ENCODE measurements at places on chromosomes 11 and 22.

- DNase-seq, result no peak
Measured at GRCh38 chr11:27473017-27473406, 422 bp upstream of the LGR4 start.

- no peak for DNase-seq
Measured at GRCh38 chr11:76391021-76391420, 9.9 kb downstream of the GVQW3 start.

DNA sequence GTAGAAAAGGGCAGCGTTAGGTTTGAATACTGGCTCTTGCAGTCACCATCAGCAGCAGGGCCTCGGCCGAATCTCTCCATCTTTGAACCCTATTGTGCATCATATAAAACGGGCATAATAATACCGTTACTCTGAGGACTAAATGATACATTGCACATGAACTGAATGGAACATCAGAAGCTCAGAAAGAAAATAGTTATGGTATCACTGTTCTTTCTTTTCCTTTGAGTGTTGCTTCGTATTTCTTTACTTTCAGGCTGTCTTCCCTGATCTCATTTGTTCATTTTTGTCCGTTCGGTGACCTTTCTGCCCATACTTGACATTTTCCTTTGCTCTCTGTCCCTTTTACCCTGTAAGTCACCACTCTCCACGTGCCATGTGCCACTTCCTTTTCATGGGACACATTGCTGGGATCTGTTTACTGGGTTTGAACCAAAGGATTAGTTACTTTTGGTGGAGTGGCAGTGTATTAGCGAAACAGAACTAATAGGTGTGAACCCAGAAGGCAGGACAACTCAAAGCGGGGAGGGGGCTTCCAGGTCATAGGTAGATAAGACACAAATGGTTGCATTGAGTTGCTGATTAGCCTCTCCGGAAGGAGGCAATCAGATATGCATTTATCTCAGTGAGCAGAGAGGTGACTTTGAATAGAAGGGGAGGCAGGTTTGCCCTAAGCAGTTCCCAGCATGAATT is 717 bp upstream of the ZNF202 start:
- peak; percentile 6 for DNase-seq

DNA sequence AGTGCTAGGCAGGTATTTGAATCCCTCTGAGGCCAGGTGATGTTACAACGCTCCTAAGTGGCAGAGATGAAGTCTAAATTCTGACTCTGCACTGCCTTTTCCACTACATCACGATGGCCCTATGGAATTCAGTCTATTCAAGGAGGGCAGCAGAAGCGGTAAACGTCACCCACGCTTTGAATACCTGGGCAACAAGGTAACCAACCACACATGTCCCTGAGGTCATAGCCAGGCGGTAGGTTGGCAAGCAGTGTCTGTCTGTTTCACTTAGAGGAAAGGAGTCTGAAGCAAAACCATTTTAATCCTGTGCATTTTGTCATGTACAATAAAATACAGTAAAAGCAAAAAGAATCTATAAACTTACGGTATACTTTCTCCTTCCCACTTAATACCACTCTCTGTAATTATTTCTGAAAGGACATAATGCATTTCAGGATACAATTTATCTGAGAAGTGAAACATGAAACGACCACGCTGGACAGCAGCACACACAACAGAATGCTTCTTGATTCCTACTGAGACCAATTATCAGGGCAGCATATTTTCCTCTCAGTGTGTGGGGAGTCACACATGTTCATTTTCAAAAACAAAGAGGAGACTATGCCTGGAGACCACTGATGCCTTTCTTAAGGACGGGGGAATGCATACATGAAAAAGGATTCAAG is 51.3 kb downstream of the PRDM10 start:
- DNase-seq, result no peak

DNA sequence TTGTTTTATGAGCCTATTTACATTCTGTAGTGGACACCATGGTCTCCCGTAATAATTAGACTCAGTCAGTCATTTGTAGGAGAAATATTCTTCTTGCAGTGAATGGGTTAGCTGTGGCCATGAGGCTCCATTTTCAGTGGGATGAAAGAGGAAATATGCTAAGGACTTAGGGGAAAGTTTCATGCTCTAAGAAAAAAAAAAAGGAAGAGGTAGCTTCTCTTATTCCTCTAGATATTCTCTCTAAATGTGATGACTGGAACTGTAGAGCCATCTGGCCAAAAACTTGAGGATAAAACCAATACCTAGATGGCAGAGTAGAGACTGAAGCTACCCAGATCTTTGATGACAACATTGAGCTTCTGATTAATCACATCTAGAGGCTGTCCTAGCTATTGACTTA is 75.8 kb upstream of the SESN3 start:
- no peak for DNase-seq

- DNase-seq, result peak; percentile 39
Measured at GRCh38 chr11:21511835-21512440, 680.9 kb upstream of the ANO5 start.

DNA sequence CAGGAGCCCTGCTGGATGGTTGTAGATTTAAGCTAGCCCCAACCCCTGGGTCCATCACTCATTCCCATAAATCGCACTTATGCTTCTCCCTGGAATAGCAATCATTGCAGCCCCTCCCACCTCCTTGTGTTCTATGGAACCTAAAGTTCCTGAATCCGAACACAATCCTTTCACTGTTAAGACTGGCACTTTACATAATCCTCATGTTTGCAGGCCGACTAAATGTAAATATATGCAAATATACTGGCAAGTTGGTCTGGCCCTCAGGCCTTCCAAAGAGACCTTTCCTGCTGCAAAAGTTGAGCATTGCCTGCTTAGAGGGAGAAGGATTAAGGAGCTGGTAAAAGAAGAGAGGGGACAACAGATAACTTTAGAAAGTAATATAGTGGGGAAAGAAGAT is 892.9 kb downstream of the OPCML start:
- no peak for DNase-seq

DNA sequence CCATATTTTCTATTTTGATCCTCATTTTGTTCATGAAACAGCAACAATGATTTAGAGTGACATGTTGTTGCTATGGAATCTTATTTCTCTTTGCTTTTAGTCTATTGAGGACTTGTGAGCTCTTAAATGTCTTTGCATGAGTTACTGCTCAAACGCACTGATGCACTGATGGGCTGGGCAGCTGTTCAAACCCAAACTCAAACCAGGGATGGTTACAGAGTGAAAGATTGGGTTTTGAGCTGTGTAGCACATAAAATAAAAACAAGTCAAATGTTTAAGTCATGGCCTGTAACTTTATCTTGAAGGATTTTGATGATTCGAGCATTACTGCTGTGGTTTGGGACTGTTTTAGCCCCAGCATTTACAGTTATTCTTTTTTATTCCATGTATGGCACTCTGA is 20.1 kb upstream of the NCAM1 start:
- DNase-seq, result no peak

DNA sequence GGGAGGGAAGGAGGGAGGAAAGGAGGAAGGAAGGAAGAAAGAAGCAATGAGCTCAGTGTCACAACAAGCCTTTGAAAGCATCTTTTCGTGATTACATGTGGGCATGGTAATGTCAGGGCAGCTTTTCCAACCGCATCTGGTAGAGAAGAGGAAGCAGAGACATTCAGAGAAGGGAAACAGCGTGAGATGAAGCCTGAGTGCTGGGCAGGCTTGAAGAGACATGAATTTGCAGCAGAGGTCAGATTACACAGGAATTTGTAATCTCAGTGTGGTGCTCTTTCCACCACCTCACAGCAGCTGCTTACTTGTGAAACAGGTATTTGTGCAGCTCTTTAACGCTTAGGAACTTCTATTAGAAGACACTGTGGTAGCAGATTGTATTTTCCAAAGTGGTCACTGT is 289.5 kb upstream of the C11orf87 start:
- no peak for DNase-seq

- peak; percentile 15 for DNase-seq
Measured at GRCh38 chr11:118180300-118180703, 3.9 kb upstream of the SCN2B start.

- DNase-seq, result no peak
Measured at GRCh38 chr11:22763166-22763565, 66.4 kb downstream of the SVIP start.

Measured in stimulated activated naive CD8-positive, alpha-beta T cell treated with anti-CD3 and anti-CD28 coated beads, Interleukin-15, Interleukin-2, amounts not matched to agents 100 U/mL and 50 U/mL, for 24 hours (primary cell).